ENCODE measurements at places on chromosomes 12 and 14. TPM values are rescaled to one million over a fixed set of nuclear protein-coding genes. Genes with fewer than 3 reads are reported as not detected.
A peak's percentile ranks its signal among the peaks of the same experiment; 100 is the strongest.

DNA sequence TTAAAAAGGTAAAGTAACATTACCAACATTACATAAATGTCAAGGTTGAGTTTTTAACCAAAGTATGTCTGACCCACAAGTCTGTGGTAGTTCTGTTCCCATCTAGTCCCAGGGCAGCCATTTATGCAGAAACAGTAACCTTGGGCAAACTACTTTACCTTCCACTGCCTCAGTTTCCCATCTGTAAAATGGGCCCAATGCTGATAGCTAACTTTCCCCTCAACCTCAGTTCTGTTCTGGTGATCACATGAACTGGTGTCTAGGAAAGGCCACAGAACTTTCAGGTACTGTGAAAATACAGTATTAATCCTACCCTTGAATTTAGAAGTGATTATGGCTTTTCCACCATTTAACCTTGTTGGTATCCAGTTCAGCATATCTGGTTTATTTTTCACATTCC, 113.6 kb downstream of the ZFP36L1 start:
- peak overlapping the region; percentile 39 for H3K27ac ChIP-seq
- H3K27me3 ChIP-seq = no peaks in the 10 kb centered on the region
- no peak overlapping the region for H3K4me3 ChIP-seq
- no peaks in the 10 kb centered on the region for H3K36me3 ChIP-seq

RAD9B gene
- polyA plus RNA-seq = 2.5 TPM

RGS6 gene
- polyA plus RNA-seq = 6.2 TPM

- no peaks in the 10 kb centered on the region for H3K4me1 ChIP-seq
- no peaks in the 10 kb centered on the region for H3K27me3 ChIP-seq
- H3K36me3 ChIP-seq = no peaks in the 10 kb centered on the region
- no peak overlapping the region for H3K27ac ChIP-seq
Measured at GRCh38 chr14:27672047-27672446, 1074.2 kb upstream of the NOVA1 start.

- H3K4me1 ChIP-seq = peaks cover 43% of the 10 kb centered on the region
- peak overlapping the region; percentile 94 for H3K27ac ChIP-seq
- peak overlapping the region; percentile 47 for H3K4me3 ChIP-seq
- DNase-seq = peak; percentile 73
- no peaks in the 10 kb centered on the region for H3K36me3 ChIP-seq
- H3K27me3 ChIP-seq = no peaks in the 10 kb centered on the region
Measured at GRCh38 chr14:105313381-105314286, 914 bp upstream of the PACS2 start.

KRT2 gene
- 0.11 TPM for polyA plus RNA-seq

GRCh38 chr12:6697584-6698351, 2.8 kb downstream of the PIANP start:
- DNase-seq = peak; percentile 45
- peaks cover 37% of the 10 kb centered on the region for H3K27me3 ChIP-seq
- no peaks in the 10 kb centered on the region for H3K36me3 ChIP-seq
- no peak overlapping the region for H3K27ac ChIP-seq
- H3K4me1 ChIP-seq = peaks cover 10% of the 10 kb centered on the region

ZFC3H1 gene
- polyA plus RNA-seq = 25.5 TPM

GRCh38 chr12:119463211-119463926, 128.8 kb downstream of the CCDC60 start:
- DNase-seq = no peak
- H3K36me3 ChIP-seq = no peaks in the 10 kb centered on the region
- no peak overlapping the region for H3K4me3 ChIP-seq
- no peaks in the 10 kb centered on the region for H3K27me3 ChIP-seq
- no peaks in the 10 kb centered on the region for H3K4me1 ChIP-seq

GRCh38 chr12:95681210-95681765, 109.3 kb downstream of the NTN4 start:
- no peak for DNase-seq
- no peaks in the 10 kb centered on the region for H3K4me1 ChIP-seq
- peaks cover 2% of the 10 kb centered on the region for H3K36me3 ChIP-seq
- no peak overlapping the region for H3K4me3 ChIP-seq
- no peaks in the 10 kb centered on the region for H3K27me3 ChIP-seq

GRCh38 chr12:22229652-22230279, 104.7 kb downstream of the ST8SIA1 start:
- no peaks in the 10 kb centered on the region for H3K27me3 ChIP-seq
- H3K4me3 ChIP-seq = no peak overlapping the region
- H3K4me1 ChIP-seq = no peaks in the 10 kb centered on the region
- no peaks in the 10 kb centered on the region for H3K36me3 ChIP-seq
- H3K27ac ChIP-seq = no peak overlapping the region

DNA sequence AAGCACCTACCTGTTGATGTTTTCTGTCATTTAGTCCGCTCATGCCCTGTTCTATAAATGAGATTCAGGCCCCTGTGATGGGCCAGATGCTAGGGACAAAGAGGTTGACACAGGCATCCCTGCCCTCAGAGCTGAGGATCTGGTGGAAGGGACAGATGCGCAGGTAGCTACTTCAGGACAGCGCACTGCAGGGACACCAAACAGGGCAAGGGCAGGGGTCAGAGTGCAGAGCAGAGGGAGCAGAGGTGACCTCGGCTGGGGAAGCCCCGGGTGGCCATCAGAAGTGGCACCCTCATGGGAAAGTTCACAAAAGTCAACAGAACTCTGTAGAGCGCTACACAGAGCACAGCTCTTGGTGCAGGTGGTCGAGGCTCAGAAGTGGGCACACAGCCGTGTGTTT, 5.6 kb upstream of the PNMA1 start:
- peaks cover 79% of the 10 kb centered on the region for H3K36me3 ChIP-seq
- H3K27ac ChIP-seq = peak overlapping the region; percentile 23
- peaks cover 38% of the 10 kb centered on the region for H3K4me1 ChIP-seq
- H3K27me3 ChIP-seq = no peaks in the 10 kb centered on the region
- no peak overlapping the region for H3K4me3 ChIP-seq

FAM181A gene
- 0.10 TPM for polyA plus RNA-seq

- H3K27ac ChIP-seq = no peak overlapping the region
- no peaks in the 10 kb centered on the region for H3K4me1 ChIP-seq
- DNase-seq = no peak
- no peaks in the 10 kb centered on the region for H3K36me3 ChIP-seq
Measured at GRCh38 chr12:55671746-55672145, 35.1 kb downstream of the OR10P1 start.

GRCh38 chr12:5599378-5599777, 167.5 kb downstream of the NTF3 start:
- H3K27me3 ChIP-seq = no peaks in the 10 kb centered on the region
- H3K4me1 ChIP-seq = no peaks in the 10 kb centered on the region
- DNase-seq = no peak
- no peak overlapping the region for H3K27ac ChIP-seq
- H3K4me3 ChIP-seq = no peak overlapping the region
- no peaks in the 10 kb centered on the region for H3K36me3 ChIP-seq

GRCh38 chr14:84708865-84709264, 821.1 kb upstream of the FLRT2 start:
- no peak overlapping the region for H3K4me3 ChIP-seq
- peak; percentile 11 for DNase-seq
- H3K4me1 ChIP-seq = no peaks in the 10 kb centered on the region
- H3K27me3 ChIP-seq = no peaks in the 10 kb centered on the region
- H3K27ac ChIP-seq = no peak overlapping the region

DNA sequence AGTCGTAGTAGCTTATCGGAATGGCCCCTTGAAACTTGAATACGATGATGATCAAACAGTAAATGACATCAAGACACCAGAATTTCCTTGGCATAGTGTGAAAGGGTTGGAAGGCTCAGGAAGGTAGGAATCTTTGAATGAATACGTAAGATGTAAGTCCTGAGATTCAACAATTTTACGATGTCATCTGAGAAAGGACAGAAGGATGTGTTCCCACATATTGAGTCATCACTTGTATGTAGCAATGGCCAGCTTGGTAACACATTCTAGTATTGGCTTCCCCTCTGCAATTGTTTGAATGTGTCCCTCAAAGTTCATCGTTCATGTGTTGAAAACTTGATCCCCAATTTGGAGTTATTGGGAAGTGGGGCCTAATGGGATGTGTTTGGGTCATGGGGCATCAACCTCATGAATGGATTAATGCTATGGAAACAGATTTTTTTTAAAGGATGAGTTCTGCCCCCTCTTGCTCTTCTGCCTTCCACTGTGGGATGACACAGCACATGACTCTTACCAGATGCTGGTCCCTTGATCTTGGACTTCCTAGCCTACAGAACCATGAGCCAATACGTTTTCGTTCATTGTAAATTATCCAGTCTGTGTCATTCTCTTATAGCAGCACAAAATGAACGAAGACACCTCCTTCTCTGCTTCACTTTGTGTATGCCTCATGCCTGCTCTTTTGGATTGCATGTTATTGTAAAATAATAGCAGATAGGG, 284.6 kb downstream of the BCAT1 start:
- no peaks in the 10 kb centered on the region for H3K4me1 ChIP-seq
- no peak overlapping the region for H3K27ac ChIP-seq
- no peaks in the 10 kb centered on the region for H3K27me3 ChIP-seq
- H3K36me3 ChIP-seq = no peaks in the 10 kb centered on the region

DNA sequence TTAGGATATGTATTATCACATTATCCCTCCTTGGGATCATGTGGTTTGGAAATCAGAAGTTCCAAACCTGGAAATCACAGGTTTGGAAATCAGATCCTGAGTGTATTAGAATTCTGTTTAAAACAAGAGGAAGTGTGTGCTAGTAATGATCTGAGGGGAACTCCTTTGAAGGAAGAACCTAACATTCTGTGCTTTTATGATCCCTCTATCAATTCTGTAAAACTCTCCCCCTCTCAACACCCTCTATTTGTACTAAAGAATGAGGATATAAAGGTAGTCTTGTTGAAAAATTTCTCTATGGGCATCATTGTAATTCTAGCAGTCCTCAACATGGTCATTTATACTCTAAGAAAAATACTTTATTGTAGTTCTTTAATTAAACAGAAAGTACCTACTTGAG, 97.4 kb downstream of the SRGAP1 start:
- no peak overlapping the region for H3K27ac ChIP-seq
- DNase-seq = no peak
- no peaks in the 10 kb centered on the region for H3K27me3 ChIP-seq

GRCh38 chr14:30115756-30116155, 188.1 kb upstream of the PRKD1 start:
- H3K4me1 ChIP-seq = no peaks in the 10 kb centered on the region
- no peaks in the 10 kb centered on the region for H3K36me3 ChIP-seq
- H3K4me3 ChIP-seq = no peak overlapping the region
- no peak overlapping the region for H3K27ac ChIP-seq

GPR137C gene
- polyA plus RNA-seq = 3.2 TPM

CYP27B1 gene
- 1.1 TPM for polyA plus RNA-seq

DNA sequence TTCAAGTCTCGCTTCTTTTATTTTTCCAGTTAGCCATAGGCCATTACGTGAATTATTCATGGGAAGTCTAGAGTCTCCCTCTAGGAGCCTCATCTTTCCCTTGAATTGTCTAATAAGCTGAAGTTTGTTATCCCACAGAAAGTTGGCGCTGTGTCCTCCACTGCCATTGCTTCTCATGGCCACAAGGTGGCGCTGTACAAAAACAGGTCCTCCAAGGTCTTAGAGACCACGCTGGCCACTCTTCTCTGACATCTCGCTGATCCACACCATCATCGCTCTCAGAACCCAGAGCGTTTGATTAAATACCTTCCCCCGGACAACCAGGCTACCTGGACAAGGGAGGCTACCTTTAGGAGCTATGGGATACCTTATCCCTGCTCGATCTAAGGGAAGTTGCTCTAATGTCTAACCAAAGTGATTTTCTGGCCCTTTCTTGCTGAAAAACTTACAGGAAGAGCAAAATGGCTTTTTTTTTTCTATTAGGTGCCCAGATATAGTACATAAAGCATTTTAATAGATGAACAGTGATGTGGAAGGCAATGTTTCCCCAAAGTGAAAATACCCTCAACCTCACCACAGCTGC, 110.0 kb downstream of the CCDC60 start:
- no peak overlapping the region for H3K4me3 ChIP-seq
- H3K27ac ChIP-seq = no peak overlapping the region
- H3K27me3 ChIP-seq = no peaks in the 10 kb centered on the region
- no peaks in the 10 kb centered on the region for H3K4me1 ChIP-seq
- H3K36me3 ChIP-seq = no peaks in the 10 kb centered on the region
- DNase-seq = peak; percentile 7

GLTP gene
- 18.9 TPM for polyA plus RNA-seq

GRCh38 chr12:117141097-117141898, 42.1 kb upstream of the TESC start:
- no peak overlapping the region for H3K27ac ChIP-seq
- no peak overlapping the region for H3K4me3 ChIP-seq
- H3K4me1 ChIP-seq = peaks cover 13% of the 10 kb centered on the region
- H3K27me3 ChIP-seq = no peaks in the 10 kb centered on the region

DNA sequence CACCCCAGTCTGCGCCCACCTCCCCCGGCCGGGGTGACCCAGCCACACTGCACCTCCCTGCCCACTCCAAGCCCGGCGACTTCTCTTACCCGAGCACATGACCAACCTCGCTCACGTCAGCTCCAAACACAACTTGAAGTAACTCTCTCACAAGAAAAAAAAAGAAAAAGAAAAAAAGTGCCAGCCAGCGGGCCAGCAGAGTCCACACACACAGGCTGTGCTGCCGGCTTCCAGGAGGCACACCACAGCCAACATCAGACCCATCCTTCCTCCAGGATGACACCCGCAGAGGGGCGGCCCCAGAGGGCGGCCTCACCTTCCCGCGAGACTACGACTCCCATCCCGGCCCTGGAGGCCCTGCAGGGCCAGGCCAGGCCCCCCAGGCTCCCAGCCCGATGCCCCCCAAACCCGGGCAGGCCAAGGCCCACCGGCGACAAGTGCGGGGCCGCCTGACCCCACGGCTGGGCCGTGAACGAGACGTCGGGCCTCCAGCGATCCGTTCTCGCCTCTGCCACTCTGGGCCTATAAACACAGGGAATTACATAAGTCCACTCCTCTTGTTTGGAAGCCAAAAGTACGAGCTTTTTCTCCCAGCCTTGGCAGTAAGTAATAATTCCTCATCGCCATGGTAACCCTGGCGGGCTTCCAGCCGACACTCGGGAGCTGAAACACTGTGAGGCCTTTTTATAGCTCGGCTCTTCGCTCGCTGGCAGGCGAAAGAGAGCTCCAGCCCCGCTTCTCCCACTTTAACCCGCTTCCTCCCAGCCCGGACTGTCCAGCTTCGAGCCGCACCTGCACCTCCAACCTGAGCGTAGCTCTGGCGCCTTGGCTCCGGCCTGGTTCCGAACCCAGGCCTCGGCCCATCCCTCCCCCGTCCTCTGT, 49.1 kb downstream of the NCOR2 start:
- peaks cover 100% of the 10 kb centered on the region for H3K4me1 ChIP-seq
- H3K36me3 ChIP-seq = peaks cover 38% of the 10 kb centered on the region
- peak overlapping the region; percentile 99 for H3K27ac ChIP-seq
- no peaks in the 10 kb centered on the region for H3K27me3 ChIP-seq
- peak overlapping the region; percentile 75 for H3K4me3 ChIP-seq
- DNase-seq = peak; percentile 100

CEBPE gene
- polyA plus RNA-seq = 0.16 TPM

E2F7 gene
- 5.2 TPM for polyA plus RNA-seq

KCTD10 gene
- 31.1 TPM for polyA plus RNA-seq

All from muscle of leg (tissue), 16 donors.